ENCODE measurements at places on chromosomes 3 and 15.

DNA sequence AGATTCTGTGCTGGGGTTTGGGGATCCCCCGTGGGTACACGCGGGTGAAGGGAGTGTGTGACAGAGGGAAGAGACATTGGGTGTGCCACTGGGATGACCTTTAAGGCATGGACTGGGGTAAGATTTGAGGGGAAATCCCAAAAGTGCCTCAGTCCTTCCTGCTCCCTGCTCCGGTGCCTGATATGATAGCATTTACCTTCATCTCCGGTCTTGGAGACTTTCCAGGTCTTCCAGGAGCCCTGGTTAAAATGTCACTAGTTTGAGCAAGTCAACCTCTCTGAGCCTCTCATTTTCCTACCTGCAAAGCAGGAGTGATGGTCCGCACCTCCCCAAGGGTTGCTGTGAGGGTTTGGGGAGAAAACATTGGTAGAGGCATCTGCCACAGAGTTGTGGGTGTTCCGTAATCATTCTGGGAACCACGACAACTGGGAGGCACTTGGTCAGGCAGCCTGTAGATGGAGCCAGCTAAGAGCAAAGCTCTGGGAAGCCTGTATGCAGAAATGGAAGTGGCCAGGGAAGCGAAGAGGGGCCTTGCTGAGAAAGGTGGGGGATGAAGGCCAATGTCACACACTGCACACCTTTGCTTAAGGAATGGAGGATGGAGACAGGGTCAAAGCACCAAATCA, 33.9 kb upstream of the KIF23 start:
- no peak for DNase-seq

DNA sequence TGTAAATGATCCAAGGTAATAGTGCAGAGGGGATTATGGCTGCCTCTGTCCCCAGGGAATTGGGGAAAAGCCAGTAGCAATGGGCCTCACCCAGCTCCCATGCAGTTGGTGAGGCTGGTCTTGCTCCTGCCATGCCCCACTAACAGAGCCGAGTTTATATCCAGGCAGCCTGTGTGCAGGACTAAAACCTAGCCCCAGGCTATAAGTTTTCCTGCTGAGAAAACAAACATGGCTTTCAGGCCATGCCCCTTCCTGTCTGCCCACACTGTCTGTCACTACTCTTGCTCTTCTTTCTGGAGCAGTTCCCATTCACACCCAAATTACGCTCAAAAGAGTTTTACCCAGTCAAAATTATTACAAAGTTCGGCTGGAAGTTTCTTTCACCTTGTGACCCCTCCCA, 73.5 kb upstream of the SPATA16 start:
- DNase-seq, result no peak

DNA sequence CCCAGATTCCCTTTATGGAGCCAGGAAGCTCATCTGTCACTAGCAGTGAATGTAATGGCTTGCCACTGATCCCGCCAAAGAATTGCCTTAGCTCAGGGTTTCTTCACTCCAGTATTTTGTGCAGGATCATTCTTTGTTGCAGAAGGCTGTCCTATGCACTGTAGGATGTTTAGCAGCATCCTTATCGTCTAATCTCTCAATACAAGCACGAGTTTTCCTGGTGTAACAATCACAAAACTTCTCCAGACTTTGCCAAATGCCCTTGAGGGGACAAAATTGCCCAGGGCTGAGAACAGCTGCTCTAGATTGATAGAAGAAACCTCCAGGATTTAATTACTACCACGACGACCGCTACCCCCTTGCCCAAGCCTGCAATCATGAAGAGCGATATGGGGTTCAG, 6.8 kb upstream of the SHQ1 start:
- no peak for DNase-seq

DNA sequence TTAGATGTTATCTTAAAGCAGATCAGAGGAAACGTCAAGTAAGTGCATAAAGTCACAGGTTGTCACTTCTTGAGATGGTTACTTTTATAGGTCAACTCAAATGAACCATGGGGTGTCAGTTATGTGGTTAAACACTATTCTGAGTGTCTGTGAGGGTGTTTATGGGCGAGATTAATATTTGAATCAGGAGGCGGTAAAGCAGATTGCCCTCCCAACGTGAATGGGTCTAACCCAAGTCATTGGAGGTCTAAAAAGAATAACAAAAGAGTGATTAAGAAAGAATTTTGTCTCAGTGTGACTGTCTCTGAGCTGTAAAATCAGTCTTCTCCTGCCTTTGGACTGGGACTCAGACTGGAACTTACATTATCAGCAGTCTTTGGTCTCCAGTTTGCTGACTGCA, 977.5 kb downstream of the NAALADL2 start:
- DNase-seq, result no peak

GRCh38 chr3:194070220-194070633, 65.7 kb upstream of the HES1 start:
- DNase-seq, result no peak

DNA sequence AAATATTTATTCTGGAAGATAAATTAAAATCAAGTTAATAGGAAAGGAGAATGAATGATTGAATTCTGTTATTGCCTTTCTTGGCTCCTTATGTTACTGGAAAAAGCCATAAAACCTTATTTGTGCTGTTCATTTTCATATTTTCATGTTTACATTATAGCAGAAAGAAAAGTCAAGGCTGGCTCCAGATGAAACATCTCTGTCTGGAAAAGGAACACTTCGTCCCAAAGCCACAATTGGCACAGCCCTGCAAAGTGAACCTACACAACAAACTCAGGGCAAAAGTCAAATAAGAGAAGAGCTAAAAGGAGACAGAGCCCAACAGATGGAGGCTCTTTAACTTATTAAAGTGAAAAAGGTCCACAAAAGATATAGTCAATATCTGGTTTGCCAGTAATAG, 73.4 kb downstream of the GTPBP8 start:
- no peak for DNase-seq

DNA sequence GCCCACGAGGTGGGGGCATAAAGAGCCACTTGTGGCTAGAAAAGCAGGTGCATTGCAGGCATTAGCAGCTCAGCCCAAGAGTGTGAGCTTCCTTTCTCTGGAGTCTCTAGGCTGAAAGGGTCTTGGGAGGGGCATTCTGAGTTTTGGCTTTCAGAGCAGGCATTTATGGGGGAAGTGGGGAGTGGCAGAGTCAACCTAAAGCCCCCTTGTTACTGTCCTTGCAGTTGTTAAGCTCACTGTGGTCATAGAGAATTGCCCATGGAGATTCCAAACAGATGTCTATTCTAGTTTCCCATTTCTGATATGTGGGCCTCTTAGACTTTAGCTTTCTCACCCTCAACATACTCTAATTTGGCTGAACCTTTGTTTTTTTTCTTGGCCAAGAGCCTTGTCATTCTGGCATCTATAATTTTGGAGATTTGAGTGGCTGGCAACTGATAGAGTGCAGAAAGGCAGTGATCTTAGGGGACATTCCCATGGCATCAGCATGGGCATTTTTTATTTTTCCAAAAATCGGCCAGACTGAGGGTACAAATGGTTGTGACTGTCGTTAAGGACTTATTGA, 217.9 kb downstream of the THSD4 start:
- DNase-seq, result no peak

DNA sequence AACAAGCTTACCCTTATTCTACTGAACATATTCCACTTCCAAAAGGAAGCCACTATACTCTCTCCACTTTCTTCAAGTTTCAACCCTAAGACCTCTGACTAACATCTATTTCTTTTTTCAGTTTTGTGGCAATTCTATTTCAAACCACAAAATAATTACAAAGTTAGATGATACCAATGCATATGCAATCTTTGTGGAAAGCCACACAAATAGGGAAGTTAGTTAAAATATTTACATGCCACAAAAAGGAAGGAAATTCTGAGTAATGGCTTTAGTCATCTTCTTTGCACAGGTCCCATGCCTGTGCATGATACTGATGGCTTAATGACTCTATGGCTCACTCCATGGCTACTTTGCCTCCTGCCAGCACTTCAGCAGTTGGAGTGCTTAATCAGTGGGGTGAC, 57.0 kb upstream of the MCTP2 start:
- no peak for DNase-seq

GRCh38 chr15:43513550-43513949, 3.9 kb upstream of the MAP1A start:
- DNase-seq, result no peak

DNA sequence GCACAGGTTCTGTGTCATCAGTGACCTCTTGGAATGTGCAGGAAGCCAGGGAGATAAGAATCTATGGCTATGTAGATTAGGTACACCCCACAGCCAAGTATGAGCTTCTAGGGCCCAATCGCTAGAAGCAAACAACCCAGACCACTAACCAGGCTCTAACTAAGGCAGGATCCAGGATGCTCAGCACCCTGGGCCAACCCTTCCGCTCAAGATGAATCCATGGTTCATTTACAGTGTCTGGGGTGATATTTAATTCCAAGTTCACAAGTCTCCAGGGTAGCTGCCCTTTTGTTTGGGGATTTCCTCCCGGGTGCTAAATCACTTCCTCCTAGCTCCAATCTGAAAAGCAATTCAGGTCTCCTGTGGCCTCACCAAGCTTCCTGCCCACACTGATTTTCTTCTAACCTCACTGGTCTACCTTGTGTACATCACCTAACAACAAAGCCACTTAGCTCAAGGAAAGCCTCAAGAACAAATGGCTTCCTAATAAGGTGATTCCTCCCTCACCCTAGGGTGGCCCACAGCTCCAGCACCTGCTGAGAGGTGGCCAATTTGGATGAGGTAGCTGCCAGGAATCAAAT, 2.4 kb downstream of the EHD4 start:
- DNase-seq, result no peak

DNA sequence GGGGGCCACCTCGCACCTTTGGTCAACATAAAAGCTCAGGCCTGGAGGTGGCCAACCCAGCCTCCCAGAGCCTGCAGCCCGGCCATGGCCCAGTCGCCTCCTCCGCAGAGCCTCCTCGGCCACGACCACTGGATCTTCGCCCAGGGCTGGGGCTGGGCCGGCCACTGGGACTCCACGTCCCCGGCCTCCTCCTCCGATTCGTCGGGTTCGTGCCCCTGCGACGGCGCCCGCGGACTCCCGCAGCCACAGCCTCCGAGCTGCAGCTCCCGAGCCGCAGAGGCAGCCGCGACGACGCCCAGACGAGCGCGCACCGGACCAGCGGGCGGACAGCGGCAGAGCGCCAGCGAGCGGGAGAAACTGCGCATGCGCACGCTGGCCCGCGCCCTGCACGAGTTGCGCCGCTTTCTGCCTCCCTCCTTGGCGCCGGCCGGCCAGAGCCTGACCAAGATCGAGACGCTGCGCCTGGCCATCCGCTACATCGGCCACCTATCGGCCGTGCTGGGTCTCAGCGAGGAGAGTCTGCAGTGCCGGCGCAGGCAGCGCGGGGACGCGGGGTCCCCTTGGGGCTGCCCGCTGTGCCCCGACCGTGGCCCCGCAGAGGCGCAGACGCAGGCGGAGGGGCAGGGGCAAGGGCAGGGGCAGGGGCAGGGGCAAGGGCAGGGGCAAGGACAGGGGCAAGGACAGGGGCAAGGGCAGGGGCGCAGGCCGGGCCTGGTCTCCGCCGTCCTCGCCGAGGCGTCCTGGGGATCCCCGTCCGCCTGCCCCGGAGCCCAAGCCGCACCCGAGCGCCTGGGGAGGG, at the start of gene MESP2:
MESP2 (plus strand) TSS at position 59 of the 799 bp plus-strand sequence; CDS start at position 85, 26 bp downstream.
- DNase-seq, result no peak

DNA sequence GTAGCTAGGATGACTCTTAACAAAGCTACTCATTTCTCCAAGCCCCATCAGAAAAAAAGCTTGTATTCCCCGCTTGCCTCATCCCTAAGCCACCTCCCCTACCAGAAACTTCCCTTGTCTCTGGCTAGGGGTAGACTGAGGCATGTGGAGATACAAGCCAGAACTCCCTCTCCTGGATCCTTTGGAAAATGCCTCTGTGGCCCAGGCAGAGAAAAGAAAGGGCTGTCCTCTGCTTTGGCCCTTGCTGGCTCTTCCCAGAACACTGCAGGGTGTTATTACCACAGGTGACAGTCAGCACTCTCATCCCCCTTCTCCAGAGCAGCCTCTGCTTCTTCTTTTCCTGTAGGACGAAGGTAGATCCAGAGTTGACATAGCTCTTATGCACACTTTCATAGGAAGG, 15.2 kb downstream of the RMDN3 start:
- no peak for DNase-seq

- no peak for DNase-seq
These were observed 12.4 kb downstream of the PIF1 start for GRCh38 chr15:64813075-64813474.

GRCh38 chr3:104987859-104988258, 378.9 kb upstream of the ALCAM start:
- DNase-seq, result no peak

- no peak for DNase-seq
These were observed 171.8 kb upstream of the LPP start for GRCh38 chr3:187982142-187982541.

- DNase-seq, result no peak
These were observed 449.4 kb upstream of the PROK2 start for GRCh38 chr3:72234391-72234790.

DNA sequence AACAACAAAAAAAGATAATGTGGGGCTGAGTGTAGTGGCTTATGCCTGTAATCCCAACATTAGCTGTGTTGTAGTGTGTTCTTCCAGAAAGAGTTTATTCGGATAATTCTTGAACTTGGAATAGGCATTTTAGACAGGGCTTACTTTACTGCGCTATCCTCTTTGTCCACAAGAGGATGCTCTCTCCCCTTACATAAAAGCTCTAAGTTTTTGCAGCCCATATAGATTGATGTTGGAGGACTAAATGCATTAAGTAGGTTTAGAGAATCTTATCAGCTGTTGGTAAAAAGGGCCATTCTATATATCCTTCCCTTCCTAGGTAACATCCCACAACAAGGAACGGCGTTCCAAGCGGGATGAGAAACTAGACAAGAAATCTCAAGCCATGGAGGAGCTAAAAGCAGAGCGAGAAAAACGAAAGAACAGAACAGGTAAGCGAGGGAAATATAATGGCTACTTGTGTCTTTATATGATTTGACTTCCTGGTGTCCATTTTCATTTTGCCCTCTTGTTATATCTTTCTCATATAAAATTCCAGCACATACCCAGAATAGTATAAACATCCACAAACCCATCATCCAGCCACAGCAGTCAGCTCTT, 27.8 kb upstream of the ITPKA start:
- no peak for DNase-seq

GRCh38 chr3:49792371-49793150, 6.2 kb upstream of the IP6K1 start:
- DNase-seq, result no peak
